SK-N-DZ (cell line): ENCODE measurements at places on chromosomes 2 and 18.

GRCh38 chr2:9002637-9003365 lies 683 bp downstream of the MBOAT2 start:
- DNase-seq, result peak; percentile 23

GRCh38 chr2:39994151-39994550 lies 215.1 kb upstream of the THUMPD2 start:
- DNase-seq, result no peak

DNA sequence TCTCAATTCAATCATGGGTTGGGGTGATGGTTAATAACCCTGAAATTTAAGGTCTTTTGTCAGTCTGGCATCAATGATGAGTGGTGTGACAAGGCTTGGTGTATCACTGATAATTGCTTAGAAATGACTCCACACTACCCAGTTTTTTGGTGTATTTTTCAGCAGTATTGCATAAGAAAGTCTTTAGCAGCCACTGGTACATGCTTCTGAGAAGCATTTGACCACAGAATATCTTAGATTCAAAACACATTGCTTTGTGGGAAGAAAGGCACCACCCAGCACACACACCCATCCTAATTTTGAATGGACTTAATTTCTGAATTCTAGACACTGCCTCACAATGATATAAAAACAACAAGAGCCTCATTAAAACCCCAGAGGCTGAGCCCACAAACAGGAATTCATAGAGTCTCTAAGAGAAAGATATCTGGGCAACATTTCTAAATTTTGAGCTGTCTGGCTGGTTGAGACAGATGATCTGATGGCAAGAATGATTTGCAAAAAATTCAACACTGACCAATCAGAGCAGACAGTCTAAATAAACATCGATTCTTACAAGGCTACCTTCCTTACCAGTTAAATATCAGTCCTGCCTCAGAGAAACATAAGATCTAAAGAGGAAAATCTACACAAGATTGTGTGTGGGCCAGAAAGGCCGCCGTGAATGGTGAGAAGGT lies 114.7 kb upstream of the CYP1B1 start:
- DNase-seq, result no peak

- no peak for DNase-seq
Observed at GRCh38 chr2:163455815-163456214, 280.0 kb downstream of the FIGN start.

DNA sequence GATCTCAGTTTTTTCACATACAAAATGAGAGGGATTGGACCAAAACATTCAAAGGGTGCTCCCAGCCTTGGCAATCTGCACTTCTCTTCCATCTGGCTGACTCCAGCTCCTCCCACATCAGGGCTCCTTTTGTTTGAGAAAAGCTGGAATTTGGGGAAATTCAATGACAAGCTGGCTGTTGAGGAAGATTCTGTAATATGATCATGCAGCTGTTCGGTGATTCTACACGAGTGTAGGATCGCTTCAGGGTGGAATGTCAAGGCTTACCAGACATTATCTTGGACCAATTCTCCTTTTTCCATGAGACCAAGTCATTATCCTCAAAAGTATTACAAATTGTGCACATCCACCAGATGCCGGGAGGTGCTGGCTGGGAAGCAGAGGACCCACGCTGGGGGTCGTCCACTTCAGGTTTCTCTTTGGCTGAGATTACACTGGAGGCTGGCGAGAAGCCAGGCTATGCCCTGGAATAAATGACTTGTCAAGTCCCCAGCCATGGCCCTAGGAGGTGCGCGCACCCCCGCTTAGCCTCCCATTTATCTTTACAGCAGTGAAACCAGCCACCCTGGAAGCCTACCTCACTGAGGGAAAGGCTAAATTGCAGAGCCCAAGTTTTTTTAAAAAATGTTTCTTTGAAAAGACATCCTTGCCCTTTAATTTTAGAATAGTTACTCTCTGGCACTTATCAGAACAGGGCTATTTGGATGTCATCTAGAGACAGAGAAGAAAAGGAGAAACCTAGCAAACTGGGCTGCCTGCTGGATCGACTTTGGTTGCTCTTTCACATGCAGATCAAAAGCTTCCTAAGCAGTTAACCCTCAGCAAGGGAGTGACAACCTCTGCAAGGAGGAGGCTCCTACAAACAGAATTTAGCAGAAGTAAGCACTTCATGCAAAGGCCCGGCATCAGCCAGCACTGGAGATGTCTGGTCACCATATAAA lies 42.5 kb upstream of the LCLAT1 start:
- no peak for DNase-seq

DNA sequence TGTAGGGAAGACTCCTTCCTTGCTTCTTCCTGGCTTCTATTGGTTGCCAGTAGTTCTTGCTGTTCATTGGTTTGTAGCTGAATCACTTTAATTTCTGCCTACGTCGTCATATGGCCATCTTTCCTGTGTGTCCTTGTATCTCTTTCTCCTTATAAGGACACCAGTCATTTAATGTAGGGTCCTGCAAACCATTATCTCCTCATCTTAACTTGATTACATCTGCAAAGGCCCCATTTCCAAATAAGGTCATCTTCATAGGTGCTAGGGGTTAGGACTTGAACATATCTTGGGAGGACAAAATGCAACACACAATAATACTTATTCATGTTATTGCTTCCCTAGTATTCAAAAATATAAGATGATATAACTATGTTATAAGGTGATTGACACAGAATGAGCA lies 95.5 kb upstream of the TTC27 start:
- DNase-seq, result peak; percentile 92

DNA sequence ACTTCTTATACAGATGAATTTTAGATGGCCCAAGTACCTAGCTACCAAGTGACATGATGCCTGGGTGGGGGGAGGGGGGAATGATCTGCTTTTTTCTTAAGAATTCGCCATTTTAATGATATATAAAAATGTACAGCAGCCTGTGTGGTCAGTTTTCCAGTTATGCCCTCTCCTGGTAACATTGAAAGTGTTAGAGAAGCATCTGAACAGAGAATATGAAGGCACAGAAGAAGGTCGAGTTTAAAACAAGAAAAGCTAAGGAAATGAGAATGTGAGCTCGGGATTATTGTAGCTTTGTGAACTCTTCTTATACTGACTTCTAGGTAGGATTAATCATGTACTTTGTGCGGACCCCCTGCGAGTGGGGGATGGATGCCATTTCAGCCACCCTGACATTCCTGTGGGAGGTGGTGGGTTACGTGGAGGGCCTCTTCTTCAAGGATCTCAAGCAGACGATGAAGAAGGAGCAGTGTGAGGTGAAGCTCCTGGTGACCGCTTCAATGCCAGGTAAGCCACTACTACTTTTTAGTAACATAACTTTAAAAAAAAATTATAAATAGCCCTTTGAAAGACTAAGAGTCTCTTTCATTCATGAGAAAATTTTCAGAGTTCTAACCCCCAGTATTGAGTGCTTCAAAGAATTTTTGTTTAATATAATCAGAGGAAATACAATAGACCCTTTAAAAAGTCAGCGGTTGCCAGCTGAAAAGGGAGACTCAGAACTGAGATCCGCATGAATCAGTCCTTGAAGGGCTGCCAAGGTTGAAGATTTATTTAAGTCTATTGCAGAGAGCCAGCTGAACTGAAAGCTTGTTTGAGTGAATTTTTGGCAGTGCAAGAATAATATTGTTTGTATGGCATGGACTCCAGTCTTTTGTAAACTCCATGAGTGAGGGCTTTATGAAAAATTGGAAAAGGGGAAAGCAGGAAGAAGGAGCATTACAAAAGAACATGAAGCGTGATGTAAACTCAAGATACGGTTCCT lies 68.6 kb upstream of the RPE start:
- no peak for DNase-seq

DNA sequence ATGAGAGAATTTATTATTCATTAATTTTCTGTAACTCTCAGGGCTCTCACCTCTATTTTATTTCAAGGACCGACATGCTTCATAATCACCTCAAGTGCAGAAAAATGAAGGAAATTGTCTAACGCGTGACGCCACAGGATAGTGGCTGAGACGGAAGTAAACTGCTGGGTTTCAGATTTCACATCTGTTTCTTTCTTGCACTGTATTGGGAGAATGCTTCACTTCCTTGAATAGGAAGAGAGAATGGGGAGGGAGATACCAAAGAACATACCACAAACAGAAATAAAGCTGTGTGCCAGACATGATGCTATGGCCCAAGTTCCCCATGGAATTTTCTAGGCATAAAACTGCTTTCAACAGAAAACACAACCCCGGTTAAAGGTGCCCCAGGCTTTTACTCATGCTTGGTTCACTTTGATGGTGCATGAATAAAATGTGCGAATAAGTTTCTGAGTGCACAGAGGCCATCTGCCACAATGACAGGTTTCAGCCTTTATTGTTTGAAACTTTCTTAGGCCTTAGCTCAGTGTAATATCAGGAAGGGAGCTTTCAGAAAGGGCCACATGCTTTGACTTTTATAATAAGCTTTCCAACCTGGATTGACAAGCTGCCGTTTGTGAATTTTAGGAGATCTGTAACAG lies 1116.4 kb downstream of the SOCS6 start:
- DNase-seq, result no peak

DNA sequence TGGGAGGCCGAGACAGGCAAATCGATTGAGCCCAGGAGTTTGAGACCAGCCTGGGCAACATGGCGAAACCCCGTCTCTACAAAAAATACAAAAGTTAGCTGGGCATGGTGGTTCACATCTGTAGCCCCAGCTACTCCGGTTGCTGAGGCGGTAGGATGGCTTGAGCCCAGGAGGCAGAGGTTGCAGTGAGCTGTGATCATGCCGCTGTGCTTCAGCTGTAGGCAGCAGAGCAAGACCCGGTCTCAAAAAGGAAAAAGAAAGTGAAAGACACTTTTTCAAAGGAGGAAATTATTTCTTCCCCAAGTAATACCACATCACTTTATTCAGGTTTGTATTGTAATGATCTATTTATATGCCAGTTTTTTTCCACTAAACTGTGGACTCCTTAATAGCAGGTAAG lies 35.7 kb upstream of the TAF4B start:
- DNase-seq, result no peak

- DNase-seq, result no peak
Observed at GRCh38 chr2:177348118-177348654, 44.4 kb upstream of the AGPS start.
